ENCODE measurements at places on chromosomes 3 and 15.

- DNase-seq = no peak
Measured at GRCh38 chr3:195042743-195043606, 228.0 kb downstream of the XXYLT1 start.

DNA sequence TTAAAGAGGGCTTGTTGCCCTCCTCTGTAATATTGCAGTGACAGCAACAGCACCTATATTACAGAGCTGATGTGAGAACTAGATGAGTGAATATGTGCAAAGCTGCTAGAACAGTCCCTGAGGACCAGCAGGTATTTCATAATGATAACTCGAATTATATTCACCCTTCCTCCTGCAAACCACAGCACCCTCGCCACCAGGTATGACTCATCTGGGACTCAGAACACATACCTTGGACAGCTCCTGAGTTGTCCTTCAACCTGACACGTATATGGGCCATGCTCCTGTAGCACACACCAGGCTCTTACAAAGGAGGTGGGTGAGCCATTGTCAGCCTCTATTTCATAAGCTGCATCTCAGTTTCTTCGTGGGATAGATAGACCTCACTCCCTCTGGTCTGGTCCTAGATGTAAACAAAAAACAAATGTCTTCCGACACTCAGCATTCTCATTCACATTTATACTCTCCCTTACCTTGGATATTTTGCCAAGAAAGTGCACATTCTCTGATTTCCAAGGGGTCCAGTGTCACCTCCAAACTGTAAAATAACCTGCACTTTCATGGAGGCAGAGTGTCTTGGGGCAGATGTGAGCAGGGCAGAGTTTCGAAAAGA lies 124.5 kb downstream of the TLE3 start:
- DNase-seq = no peak

DNA sequence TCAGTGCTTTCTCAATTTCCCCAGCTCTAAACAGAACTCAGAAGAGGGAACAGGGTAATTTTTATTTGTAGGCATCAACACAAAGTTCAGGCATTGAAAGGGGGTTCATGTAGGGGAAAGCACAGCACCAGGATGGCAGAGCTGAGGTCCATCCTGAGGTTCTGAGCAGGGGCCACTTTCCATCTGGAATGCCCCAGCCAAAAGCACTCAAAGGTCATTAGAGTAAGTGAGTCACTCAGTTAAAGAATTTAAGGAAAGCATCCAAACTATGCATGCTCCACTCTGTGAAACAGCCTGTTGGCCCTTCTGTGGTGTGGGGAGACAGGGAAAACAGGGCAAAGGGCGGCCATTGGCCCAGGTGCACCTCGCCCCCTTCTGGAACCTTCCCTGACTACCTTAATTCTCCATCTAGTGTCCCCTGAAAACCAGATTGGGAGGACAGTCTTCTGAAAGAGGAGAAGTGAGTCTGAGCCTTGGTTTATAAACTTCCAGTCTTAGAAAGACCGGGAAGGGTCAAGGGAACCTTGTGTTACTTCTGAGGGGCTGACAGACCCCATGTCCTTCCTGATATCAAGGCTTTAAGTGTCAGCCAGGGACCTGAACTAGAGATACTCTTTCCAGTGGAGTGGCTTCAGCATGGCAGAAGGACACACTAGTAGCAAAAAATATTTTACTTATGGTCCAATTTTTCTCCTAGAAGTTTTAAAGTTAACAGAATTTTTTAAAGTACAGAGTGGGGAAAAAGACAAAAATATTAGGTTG lies 133.3 kb downstream of the MYLK start:
- DNase-seq = no peak

- no peak for DNase-seq
Measured at GRCh38 chr3:39937315-39937714, 127.9 kb downstream of the MYRIP start.

- no peak for DNase-seq
Measured at GRCh38 chr15:31448635-31448979, 122.0 kb downstream of the KLF13 start.

DNA sequence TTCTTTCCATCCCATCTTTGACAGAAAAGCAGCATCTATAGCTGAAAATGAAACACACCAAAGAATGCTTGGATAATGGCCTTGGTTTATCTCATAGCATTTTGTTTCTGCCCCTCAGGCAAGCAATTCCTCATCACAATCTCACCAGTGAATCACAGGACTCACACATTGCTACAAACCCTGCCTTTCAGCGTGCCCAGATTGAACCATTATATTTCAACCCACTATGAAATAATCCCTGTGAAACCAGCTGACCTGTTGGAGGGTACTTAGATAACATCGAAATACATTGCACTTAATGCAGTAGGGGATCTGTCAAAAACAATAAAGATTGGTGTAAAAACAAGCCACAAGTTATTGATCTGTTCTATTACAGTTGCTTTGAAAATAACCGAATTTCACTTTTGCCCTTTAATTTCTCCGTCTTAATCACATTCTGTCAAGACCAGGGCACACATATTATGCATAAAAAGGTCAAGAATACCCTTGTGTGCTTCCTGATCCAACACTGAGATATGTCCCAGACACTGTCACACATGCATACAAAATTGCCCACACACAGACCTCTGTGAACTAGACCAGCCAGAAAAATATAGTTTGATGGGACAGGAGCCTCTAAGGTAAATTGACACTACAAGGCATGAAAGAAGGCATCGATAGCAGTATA lies 839.8 kb downstream of the NTRK3 start:
- DNase-seq = no peak

DNA sequence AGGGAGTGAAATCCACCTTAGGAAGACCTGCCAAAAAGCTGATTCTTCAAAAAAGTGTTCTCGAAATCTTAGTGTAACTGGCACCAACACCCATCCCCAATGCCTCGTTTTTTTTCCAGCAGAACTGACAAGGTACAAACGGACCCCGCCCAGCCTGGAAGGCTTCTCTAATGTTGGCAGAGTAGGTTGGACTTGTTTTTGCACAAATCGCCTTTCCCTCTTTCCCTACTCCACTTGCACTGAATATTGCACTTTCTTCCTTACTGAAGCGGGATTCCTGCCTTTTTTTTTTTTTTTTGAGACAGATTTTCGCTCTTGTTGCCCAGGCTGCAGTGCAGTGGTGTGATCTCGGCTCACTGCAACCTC lies 544 bp upstream of the TIMMDC1 start:
- no peak for DNase-seq

- no peak for DNase-seq
Measured at GRCh38 chr3:60967141-60967540, 284.1 kb downstream of the FHIT start.

- DNase-seq = no peak
Measured at GRCh38 chr3:146466604-146467003, 2.8 kb downstream of the PLSCR2 start.

Measured in CD4-positive, alpha-beta T cell treated with Interleukin-17A for 1 hour (primary cell).